CD4-positive, alpha-beta T cell treated with Interleukin-10 for 1 hour (primary cell): ENCODE measurements at places on chromosomes 7 and 10.
A peak's percentile ranks its signal among the peaks of the same experiment; 100 is the strongest.

- no peak for DNase-seq
Observed at GRCh38 chr10:86931872-86932271, 25.5 kb downstream of the MMRN2 start.

DNA sequence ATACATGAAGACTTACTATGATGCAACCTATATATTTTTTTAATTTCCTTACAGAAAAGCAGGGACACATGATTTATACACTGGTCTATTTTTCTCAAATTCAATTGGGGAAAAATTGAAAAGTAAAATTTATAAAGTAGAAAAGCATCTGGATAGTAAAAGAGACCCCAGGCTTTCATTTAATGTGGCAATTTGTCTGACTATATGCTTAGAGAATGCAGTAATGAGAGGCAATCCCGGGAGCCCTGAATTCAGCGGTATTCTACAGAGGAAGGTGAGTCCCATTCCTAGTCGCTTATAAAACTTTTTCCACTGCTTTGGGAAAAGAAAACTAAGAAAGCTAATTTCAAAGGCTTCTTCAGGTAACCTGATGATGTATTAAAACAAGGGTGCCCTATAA lies 167.1 kb downstream of the SEMA3D start:
- no peak for DNase-seq

DNA sequence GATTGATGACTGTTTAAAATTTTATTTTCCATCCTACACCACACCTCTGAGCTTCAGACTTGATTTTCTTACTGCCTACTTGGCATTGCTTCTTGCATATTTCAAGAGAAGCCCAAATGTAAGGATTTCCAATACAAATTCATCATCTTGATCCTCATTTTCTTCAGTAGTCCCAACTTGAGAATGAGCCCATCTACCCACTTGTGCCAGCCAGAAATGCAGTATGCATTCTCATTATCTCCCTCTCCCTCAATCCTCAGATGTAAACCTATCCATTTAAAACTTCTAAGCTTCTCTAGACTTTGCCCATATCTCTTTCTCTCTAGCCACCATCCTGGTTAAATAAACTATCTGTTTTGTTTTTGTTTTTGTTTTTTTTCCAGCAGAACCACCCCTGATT lies 22.4 kb upstream of the EGFR start:
- DNase-seq, result no peak

- DNase-seq, result peak; percentile 37
Observed at GRCh38 chr7:85023066-85023712, 163.7 kb downstream of the SEMA3D start.

- no peak for DNase-seq
Observed at GRCh38 chr7:41942468-41943093, 239.7 kb upstream of the INHBA start.

- DNase-seq, result peak; percentile 13
Observed at GRCh38 chr7:90262438-90262837, 17.5 kb downstream of the CFAP69 start.

- no peak for DNase-seq
Observed at GRCh38 chr7:12470930-12471329, 67.3 kb upstream of the VWDE start.

GRCh38 chr7:29879609-29880008 lies 73.3 kb downstream of the WIPF3 start:
- DNase-seq, result no peak

GRCh38 chr7:26668821-26669220 lies 195.6 kb downstream of the SKAP2 start:
- DNase-seq, result no peak

DNA sequence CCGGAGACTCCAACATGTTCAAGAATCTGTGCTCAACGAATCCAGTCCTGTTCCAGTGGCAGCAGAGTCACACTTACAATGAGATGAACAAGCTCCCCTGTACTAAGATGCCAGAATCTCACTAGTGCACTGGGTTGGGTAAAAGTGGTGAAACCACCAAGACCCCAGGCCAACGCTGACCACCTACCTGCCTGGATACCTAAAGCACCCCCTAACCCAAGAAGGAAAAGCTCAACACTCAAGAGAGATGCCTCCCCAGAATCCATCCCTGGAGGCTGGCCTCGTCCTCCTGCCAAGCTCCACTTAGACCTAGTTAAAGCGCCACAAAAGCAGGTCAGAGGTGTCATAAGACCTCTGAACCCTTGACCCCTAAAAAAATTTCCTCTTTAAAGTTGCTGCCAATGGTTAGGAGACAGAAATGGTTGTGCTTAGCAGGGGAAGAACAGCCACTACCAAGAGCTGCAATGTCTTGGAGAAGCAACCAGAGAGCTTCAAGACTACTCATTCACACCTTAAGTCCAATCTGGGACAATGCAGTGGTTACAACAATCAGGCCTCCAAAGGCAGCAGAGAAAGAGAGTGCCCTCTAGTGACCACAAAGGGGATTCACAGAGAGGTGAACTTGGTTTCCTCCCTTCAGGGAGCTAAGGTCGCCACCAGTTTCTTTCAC lies 94.6 kb upstream of the MACROH2A2 start:
- peak; percentile 39 for DNase-seq

DNA sequence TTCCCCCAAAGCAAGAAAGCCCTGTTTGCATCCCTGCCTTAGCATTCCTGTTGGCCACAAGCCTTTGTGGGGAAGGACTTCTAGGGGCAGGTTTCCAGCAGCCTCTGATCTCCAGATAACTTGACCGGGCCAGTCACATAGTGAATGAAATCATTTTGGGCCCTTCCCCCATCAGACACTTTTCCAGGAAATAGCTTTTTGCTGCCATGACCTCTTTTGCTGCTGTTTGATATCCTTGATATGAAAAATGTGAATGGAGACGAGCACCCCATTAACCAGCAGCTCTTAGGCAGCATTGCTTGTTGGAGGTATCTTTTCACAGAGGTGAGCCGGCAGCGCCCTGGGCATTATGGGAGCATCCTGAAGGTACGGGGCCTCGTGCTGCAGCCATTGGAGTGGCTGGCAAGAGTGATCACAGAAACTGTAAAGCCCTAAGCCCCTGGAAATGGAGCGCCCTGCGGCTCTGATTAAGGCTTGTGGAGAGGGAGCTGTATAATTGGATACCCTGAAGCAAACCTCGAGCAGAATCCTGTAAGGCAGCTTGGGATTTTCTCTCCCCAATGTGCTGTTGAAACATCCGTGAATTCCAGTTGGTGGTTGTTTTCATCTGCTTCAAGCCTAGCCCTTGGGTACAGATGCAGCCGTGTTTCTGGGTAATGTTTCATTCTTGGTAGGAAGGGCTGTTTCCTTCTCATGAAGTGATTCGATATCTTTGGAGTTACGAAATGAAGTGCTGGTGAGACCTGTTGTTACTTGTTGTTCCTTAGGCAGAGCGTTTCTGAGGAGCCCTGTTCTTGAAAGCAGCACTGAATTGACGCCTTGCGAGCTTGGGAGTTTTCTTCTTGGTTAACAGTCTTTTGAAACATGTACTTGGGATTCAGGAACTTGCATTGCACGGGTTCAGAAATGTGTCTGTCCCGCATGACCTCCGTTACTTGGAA lies 179.0 kb downstream of the PTEN start:
- DNase-seq, result no peak

GRCh38 chr7:128207609-128208008 lies 33.5 kb upstream of the LEP start:
- DNase-seq, result no peak

GRCh38 chr10:110013630-110014293 lies 6.0 kb downstream of the ADD3 start:
- DNase-seq, result peak; percentile 41

DNA sequence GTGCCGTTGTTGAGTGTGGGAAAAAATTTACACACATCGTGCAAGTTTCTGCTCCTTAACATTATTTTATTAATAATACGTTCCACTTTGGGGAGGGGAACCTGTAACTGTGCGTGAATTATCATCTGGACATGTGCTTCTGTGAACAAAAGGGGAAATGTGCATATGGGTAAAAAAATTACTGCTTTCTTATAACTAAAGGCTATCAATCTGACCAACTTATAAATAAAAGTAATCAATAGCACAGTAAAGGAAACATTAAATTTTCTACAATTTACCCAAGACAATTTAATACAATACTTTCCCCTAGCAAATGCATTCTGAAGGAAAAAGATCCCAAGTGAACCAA lies 4.5 kb downstream of the TWIST1 start:
- no peak for DNase-seq

GRCh38 chr7:22725585-22725984 lies 1.4 kb upstream of the IL6 start:
- no peak for DNase-seq

- no peak for DNase-seq
Observed at GRCh38 chr7:6495597-6496262, 48.0 kb upstream of the DAGLB start.

DNA sequence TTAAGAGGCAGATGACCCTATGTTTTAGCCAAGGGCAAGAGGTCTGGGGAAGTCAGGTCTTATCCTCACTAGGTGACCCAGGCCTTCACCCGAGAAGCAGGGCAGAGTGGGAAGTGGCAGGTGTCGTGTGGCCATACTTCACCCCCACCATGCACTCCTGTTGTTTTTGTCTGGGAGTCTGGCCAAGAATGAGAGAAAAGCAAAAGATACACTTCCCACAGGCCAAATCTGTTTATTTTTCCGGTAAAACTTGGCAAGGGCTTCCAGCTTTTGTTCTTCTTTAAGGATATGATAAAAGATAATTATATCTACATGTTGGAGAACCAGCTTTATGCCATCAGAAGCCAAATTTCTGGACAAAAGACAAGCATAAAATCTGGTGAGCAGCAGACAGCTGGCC lies 137.4 kb upstream of the CDC14C start:
- no peak for DNase-seq

GRCh38 chr7:135666156-135666555 lies 3.8 kb downstream of the STMP1 start:
- no peak for DNase-seq

DNA sequence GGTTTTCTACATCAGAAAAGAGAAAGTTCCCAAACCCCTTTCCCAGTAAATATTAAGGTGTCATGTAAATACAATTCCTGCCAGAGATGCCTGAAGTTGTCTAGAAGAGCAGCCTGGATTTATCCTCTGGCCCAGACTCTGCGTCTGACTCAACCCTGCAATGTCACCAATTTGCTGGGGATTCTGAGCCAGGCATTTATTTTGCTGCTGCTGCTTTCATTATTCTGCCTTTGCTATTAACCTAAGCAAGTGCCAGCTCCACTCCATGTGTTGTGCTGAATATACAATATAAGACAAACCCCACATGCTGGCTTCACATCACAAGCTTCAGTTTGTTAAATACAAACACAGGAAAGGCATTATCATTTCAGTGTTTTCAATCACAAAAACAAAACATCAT lies 59.1 kb downstream of the ELAPOR2 start:
- no peak for DNase-seq

- no peak for DNase-seq
Observed at GRCh38 chr10:1468811-1469210, 268.5 kb downstream of the ADARB2 start.

DNA sequence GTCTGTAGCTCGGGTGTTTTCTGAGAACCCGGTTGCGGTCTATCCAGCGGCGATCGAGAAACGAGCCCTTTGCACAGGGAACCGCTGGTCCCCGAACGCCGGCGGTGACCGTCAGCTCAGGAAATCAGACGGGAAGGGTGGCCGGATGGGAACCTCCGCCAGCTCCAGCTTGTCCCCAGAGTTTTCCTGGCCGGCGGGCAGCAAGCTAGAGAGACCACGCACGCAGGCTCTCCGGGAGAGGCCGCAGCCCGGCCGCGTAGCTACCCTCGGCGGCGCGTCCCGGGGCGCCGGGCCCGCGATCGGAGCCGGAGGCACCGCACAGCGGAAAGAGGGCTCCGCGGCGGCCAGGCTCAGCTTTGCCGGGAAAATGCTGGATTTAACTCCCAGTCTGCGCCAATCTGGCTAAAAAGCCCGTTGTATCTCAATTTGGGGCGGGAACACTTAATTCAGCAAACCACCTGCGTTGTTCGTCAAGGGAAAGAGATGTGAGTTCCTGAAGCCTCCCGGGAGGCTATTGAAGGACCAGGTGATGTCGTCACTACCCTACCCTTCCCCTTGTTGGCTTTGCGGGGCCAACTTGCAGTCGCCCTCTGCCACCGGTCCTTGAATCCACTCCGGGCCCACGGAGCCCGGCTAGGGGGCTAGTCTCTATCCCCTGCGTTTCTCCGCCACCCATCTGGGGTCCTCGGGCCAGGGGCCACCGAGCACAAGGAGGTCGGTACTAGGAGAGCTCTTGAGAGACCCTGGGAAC lies 859 bp upstream of the CH25H start:
- DNase-seq, result no peak

- no peak for DNase-seq
Observed at GRCh38 chr10:97583476-97583875, 713 bp upstream of the HOGA1 start.

GRCh38 chr7:5354460-5355232 lies 69.0 kb downstream of the TNRC18 start:
- no peak for DNase-seq

DNA sequence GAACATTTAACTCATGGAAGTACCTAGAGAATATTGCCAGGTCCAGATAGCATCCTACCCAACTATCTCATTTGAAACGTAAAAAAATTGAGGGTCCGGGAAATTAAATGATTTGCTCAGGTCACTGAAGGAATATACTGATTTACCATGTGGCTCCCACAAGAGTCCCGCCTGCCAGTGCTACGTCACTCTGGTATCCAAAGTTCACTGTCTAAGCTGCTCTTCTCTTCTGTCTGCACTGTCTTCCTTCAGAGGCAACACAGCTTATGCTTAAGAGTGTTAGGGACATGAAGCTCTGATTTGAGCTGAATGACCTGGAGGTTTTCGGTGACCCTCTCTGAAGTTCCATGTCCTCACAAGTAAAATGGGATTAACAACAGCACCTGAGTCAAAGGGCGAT lies 114.6 kb downstream of the PDE1C start:
- DNase-seq, result no peak

GRCh38 chr7:47931005-47932004 lies 17.0 kb downstream of the PKD1L1 start:
- no peak for DNase-seq

- no peak for DNase-seq
Observed at GRCh38 chr10:27030060-27030459, 70.2 kb downstream of the ANKRD26 start.

DNA sequence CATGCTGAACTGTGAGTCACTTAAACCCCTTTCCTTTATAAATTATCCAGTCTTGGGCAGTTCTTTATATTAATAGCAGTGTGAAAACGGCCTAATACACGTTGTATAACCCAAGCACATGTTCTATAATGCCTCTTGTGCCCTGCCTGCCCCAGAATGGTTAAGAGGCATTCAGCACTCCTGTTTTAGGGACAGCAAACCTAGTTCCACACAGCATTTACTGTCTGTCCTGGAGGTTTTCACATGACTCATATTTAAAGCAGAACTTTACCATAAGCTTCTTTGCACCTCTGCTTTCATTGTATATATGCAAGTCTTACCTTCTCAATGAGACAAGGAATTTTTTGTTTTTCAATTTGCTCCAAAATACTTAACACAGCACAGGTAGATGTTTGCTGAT lies 144.8 kb downstream of the ICA1 start:
- no peak for DNase-seq

GRCh38 chr7:94104301-94104700 lies 100.1 kb upstream of the BET1 start:
- no peak for DNase-seq

DNA sequence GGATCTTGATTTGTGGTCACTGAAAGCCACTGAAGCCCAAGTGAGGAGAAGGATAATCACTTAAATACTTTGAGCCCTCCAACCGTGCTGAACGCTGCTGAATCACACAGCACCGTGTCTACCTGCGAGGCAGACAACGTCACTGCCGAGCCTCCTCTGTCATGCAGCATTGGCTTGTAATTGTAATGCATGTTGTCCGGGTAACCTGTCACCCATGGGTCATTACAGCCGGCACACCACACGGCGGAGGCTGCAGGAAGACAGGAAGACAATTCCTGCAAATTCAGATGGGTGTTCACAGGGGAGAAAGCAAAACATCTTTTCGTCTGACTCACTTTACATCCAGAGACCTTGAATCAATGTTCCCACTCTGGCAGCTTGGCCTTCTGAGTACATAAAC lies 546.1 kb upstream of the FOXK1 start:
- DNase-seq, result no peak
